Activated naive CD8-positive, alpha-beta T cell treated with anti-CD3 and anti-CD28 coated beads, Interleukin-2, amount 10 ng/mL, durations not matched to agents 7 days and 5 days (primary cell): ENCODE measurements at places on chromosomes 3 and 15.

GRCh38 chr15:59367022-59367451 is 5.6 kb downstream of the MYO1E start:
- H3K36me3 ChIP-seq, result peaks cover 20% of the 10 kb centered on the region
- peaks cover 21% of the 10 kb centered on the region for H3K27me3 ChIP-seq

DNA sequence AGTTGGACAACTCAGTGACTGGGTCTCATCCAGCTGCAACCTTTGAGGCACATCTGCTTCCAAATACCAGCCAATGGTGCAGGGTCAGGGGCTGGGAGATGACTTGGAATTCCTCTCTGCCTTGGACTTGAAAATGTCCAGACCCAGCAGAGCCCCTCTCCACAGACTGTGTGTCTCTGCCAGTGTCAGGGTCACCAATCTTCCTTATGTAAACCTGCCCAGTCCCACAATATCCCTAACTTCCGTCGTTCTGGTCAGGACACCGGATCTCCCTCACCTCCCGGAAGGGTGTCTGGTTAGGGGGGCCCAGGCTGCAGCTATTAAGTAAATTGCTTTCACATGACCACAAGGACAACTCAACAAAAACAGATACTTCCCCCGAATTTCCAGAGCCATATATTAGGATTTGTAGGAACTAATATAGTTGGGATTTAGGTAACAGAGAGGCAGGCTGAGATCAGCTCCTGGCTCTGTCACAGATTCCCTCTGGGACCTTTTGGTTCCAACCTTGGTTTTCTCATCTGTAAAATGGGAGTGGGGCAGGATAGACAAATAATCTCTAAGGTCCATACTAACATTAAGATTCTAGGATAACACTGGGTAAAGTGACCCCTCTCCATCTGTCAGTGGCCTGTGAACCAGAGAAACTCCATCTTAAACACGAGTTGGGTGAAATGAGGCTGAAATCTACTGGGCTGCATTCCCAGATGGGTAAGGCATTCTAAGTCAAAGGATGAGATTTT is 30.8 kb downstream of the IGDCC3 start:
- H3K27me3 ChIP-seq, result peaks cover 22% of the 10 kb centered on the region
- H3K27ac ChIP-seq, result no peak overlapping the region

GRCh38 chr3:112688819-112689218 is 47.9 kb upstream of the CCDC80 start:
- no peak for DNase-seq
- peak overlapping the region; percentile 7 for H3K27ac ChIP-seq
- peaks cover 8% of the 10 kb centered on the region for H3K4me1 ChIP-seq

GRCh38 chr3:69547461-69547880 is 161.6 kb upstream of the FRMD4B start:
- no peak overlapping the region for H3K4me3 ChIP-seq
- DNase-seq, result no peak
- H3K27ac ChIP-seq, result no peak overlapping the region
- H3K36me3 ChIP-seq, result no peaks in the 10 kb centered on the region

DNA sequence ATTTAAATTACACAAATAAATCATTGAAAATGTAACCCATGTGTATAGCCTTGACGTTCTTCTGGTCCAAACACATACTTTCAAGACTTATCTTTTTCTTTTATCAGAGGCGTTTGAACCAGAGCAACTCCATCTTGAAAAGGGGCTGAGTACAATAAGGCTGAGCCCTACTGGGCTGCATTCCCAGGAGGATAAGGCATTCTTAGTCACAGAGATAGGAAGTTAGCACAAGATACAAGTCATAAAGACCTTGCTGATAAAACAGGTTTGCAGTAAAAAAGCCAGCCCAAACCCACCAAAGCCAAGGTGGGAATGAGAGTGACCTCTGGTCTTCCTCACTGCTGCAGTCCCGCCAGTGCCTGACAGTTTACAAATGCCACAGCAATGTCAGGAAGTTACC is 101.0 kb upstream of the IGSF10 start:
- DNase-seq, result no peak
- H3K4me1 ChIP-seq, result no peaks in the 10 kb centered on the region

DNA sequence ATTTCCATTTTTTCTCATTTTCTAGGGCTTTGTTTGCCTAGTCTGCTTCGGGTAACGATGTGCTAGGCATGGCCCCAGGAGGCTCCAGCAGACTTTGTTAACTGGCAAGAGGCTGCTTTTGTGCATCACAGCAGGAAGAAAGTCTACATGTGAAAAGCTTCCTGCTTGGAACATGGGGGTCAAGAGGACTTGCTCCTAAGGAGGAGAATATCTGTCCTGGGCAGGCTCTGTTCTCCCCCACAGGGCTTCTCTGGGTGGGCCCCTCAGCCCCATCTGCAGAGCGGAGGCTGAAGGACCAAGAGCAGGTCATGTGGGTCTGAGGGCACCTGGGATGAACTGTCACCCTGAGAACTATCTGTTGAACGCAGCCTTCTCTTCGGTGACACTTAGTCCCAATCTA is 94.7 kb downstream of the CCNL1 start:
- no peaks in the 10 kb centered on the region for H3K36me3 ChIP-seq
- DNase-seq, result no peak
- no peak overlapping the region for H3K4me3 ChIP-seq
- H3K27ac ChIP-seq, result no peak overlapping the region
- peaks cover 11% of the 10 kb centered on the region for H3K4me1 ChIP-seq

DNA sequence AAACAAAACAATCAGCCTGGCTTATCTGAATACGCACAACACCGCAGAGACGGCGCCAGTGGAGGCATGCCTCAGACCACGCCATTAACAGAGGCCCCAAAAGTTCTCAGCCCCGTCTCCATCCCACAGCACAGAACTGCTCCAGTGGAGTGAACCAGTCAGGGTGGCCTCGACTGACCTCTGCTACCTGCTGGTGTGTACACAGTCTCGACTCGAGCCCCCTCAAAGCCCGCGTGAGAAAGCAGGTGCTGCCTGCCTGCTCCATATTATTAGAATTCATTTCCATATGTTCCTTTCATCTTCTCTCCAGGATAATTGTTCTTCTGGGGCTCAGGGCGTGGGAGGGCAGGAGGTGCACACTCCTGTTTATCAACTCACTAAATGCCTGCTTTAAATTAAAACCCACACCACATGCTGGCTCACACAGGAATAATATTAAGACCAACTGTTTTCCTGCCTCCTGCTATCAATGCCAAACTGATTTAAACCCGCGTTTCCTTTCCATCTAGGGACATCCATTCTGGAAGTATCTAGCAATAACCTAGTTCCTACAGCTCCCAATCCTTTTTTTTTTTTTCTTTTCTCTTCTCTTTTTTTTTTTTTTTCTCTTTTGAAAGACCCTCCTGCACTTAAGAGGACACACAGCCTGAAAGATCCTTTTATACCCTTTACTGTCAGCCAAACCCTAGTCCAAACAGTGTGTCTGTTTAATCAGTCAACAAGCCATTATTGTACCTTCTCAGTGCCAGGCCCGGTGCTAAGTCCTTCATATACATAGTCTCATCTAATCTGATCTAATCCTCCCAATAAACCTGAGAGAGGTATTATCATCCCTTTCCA is 101.2 kb downstream of the TLE3 start:
- DNase-seq, result no peak
- no peaks in the 10 kb centered on the region for H3K4me1 ChIP-seq
- peaks cover under 1% of the 10 kb centered on the region for H3K36me3 ChIP-seq
- H3K27me3 ChIP-seq, result peaks cover 15% of the 10 kb centered on the region
- no peak overlapping the region for H3K27ac ChIP-seq
- H3K4me3 ChIP-seq, result no peak overlapping the region

DNA sequence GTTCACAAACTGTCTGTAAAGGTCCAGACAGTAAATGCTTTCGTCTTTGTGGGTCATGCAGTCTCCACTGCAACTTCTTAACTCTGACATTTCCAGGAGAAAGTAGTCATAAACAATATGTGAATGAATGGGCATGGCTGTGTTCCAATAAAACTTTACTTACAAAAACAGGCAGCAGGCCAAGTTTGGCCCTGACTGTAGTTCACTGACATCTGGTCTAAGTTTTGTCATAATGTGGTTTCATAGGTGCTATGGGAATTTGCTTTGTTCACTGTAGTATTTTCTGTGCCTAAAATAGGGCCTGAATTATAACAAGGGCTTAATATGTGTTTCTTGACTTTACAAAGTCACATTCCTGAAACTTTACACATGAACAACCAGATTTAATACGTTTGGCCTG is 186.0 kb upstream of the KBTBD8 start:
- H3K27ac ChIP-seq, result no peak overlapping the region
- H3K4me3 ChIP-seq, result no peak overlapping the region
- H3K36me3 ChIP-seq, result no peaks in the 10 kb centered on the region
- H3K4me1 ChIP-seq, result no peaks in the 10 kb centered on the region
- no peak for DNase-seq

DNA sequence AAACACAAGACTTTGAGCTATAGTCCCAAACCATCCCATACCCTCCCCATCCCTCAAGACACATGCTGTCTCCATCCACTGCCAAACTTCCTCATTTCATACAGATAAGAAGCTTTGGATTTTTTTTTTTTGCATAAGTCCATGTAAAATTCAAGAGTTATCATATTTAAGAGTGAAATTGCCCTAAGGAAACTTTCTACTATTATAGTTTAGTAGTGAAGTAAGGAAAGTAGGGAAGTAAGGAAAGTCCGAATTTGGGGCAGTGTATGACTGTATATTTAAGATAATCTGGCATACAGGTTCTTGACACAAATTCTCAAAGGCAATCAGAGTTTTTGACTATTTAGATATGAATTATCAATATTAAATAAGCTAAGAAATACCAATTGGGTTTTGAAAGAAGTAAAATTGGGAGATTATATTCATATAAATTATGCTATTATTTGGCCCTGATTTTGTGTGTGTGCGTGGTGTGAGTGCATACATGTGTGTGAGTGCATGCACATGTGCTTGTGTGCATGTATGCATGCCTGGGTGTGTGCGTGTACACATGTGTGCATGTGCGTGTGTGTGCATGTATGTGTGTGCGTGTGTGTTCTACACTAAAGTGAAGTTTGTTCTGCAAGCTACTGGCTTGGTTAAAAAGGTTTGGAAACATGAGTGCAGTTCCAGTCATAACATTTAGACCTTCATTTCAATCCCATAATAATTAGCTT is 83.6 kb upstream of the MBNL1 start:
- no peak overlapping the region for H3K27ac ChIP-seq
- H3K4me1 ChIP-seq, result peaks cover 42% of the 10 kb centered on the region
- H3K4me3 ChIP-seq, result no peak overlapping the region

GRCh38 chr3:175260145-175260794 is 401.1 kb downstream of the NAALADL2 start:
- H3K36me3 ChIP-seq, result no peaks in the 10 kb centered on the region
- H3K4me3 ChIP-seq, result no peak overlapping the region
- H3K27me3 ChIP-seq, result no peaks in the 10 kb centered on the region
- no peak for DNase-seq

DNA sequence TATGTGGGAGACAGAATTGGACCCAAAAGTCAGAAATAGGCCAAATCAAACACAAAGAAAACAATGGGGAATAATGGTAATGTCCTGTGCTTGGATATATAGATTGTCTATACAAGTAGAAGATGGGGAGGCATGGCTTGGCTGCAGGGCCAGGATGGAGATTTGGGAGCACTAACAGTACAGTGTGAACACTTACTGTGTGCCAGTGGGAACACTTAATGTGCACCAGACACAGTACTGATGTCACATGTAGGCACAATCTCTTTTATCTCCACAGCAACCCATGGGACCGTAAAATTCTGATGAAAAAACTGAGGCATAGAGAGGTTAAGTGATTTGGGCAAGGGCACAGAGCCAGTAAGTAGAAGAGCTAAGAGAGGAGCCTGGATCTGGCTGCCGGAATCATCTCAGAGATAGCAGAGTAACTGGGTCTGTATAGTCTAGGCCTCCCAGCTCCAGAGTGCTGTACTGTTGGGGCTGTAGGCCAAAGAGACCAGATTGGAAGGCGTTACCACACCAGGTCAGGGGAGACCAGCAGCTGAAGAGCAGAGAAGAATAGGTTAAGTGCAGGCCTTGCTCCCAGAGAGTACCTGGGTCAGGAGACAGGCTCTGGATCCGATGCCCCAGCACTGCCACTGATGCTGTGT is 63.3 kb downstream of the RLBP1 start:
- H3K27ac ChIP-seq, result no peak overlapping the region
- H3K27me3 ChIP-seq, result no peaks in the 10 kb centered on the region
- DNase-seq, result no peak
- H3K4me3 ChIP-seq, result no peak overlapping the region
- peaks cover under 1% of the 10 kb centered on the region for H3K4me1 ChIP-seq

DNA sequence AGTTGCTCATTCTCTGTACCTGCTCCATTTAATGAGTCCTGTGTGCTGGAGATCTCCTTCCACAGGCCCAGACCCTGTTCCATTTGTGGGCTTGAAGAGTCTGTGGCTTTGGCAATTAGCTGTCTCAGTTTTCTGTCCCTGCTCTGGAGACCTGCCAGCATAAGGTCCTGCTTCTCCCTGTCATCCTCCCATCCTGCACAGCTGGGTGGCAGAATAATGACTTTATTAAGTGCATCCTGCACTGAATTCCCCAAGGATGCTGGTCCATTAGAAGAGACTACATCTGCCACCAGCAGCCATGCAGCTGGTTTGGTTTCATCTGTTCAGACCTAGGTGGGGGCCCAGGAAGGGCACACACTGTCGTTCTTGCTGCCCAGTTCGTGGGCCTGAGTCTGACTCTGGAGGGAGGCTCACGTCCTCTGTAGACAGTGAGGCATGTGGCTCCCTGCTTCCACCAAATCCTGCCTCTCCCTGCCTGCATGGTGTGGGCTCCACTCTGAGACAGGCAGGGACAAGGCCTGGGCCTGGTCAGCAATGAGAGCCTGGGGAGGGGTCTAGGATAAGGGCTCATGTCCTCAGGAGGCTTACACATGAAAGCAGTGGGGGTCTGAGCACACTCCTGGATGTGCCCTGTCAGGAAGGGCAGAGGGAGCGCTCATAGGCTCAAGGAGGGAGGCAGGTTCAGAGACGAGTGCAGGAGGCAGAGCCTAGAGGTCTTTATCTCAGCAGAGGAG is 78.4 kb upstream of the PRR23E start:
- no peaks in the 10 kb centered on the region for H3K4me1 ChIP-seq
- DNase-seq, result no peak
- no peak overlapping the region for H3K4me3 ChIP-seq
- H3K36me3 ChIP-seq, result peaks cover 3% of the 10 kb centered on the region
- no peak overlapping the region for H3K27ac ChIP-seq

GRCh38 chr3:9793161-9793781 is 389 bp downstream of the ARPC4 start:
- H3K27me3 ChIP-seq, result no peaks in the 10 kb centered on the region
- H3K4me1 ChIP-seq, result peaks cover 50% of the 10 kb centered on the region
- H3K27ac ChIP-seq, result peak overlapping the region; percentile 100
- H3K4me3 ChIP-seq, result peak overlapping the region; percentile 99

GRCh38 chr15:90225504-90226234 is 8.1 kb downstream of the CIB1 start:
- H3K4me1 ChIP-seq, result peaks cover 11% of the 10 kb centered on the region
- peaks cover 8% of the 10 kb centered on the region for H3K36me3 ChIP-seq
- H3K4me3 ChIP-seq, result no peak overlapping the region
- H3K27ac ChIP-seq, result no peak overlapping the region
- no peak for DNase-seq
- no peaks in the 10 kb centered on the region for H3K27me3 ChIP-seq

- H3K27me3 ChIP-seq, result no peaks in the 10 kb centered on the region
- H3K27ac ChIP-seq, result no peak overlapping the region
- H3K36me3 ChIP-seq, result no peaks in the 10 kb centered on the region
- no peak for DNase-seq
- no peak overlapping the region for H3K4me3 ChIP-seq
These were observed 51.6 kb upstream of the HACD2 start for GRCh38 chr3:123636431-123636841.

GRCh38 chr3:126760541-126760940 is 56.5 kb downstream of the CHCHD6 start:
- DNase-seq, result no peak
- H3K36me3 ChIP-seq, result no peaks in the 10 kb centered on the region
- no peaks in the 10 kb centered on the region for H3K27me3 ChIP-seq
- H3K4me1 ChIP-seq, result no peaks in the 10 kb centered on the region

GRCh38 chr3:30188713-30189112 is 417.7 kb upstream of the TGFBR2 start:
- H3K36me3 ChIP-seq, result no peaks in the 10 kb centered on the region
- no peaks in the 10 kb centered on the region for H3K4me1 ChIP-seq
- H3K4me3 ChIP-seq, result no peak overlapping the region
- no peak for DNase-seq
- H3K27ac ChIP-seq, result no peak overlapping the region
